ENCODE measurements at places on chromosomes 5 and 9.

DNA sequence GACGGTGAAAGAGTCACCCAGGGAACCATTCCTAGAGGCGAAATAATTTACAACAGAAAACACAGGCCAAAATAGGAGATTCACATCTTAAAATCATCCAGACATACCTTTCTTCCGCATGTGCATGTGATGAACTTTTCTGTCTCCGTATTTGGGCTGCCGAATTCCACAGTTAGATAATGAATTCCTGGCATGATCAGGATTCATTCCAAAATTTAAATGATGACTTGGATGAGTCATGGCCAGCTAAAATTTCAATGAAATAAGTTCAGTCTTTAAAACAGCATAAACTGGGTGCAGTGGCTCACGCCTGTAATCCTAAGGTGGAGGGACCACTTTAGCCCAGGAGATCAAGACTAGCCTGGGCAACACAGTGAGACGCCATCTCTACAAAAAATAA, 82.7 kb downstream of the DROSHA start:
- no peak for DNase-seq

- DNase-seq, result no peak
Measured at GRCh38 chr5:157890836-157891597, 32.1 kb upstream of the CLINT1 start.

DNA sequence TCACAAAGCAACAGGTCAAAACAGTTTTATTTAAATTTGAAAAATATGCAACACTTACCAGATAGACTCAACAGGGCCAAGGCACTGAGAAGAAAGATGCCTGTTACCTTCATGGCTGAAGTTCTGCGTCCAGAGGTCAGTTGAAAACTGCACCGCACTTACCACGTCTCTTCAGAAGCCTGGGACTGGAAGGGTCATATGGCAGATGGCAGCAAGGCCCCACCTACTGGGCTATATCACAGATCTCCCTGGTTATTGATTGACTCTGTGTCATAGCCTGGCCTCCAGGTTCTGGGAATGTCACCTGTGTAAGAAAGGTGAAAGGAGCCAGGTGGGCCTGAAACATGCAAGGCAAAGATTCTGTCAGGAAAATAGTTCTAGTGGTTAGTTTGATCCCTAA, at the start of gene SPINK1:
Gene SPINK1 (minus strand): TSS at position 207 of the 400 bp plus-strand sequence. CDS start 94 bp downstream, at position 113.
- DNase-seq, result no peak

- DNase-seq, result no peak
Measured at GRCh38 chr5:168847511-168848073, 268.4 kb upstream of the PANK3 start.

DNA sequence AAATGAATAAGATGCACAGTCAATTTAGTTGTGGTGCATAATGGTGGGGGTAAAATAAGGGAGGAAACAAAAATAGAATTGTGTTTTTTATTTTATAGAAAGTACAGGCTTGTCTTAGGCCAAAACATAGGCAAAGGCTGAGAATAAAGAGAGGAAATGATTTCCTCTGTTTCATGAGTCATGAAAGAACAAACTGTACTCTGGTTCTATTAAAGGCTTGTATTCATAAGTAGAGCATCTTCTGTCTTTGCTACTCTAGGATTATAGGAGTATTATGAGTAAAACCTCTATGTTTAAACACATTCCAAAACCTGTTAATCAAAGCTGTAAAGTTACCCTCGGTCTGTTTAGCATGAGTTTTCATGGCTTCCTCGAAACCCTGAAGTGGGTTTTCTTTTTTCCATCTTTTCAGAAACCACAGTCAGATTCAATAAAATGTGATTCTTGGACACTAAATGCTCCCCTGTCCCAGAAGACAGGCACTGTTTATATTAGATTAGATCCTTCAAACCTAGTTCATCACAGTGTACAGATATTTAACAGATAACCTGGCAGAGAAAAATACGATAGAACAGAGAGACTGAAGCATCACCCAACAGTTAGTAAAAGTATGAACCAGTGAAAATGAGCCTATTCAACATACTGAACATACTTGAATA, 473.9 kb upstream of the CYLC2 start:
- DNase-seq, result no peak

- no peak for DNase-seq
Measured at GRCh38 chr5:1959725-1960581, 77.2 kb upstream of the IRX4 start.

All from GM18507 (cell line).